Thoracic aorta (tissue), 2 donors: ENCODE measurements at places on chromosomes 6 and 20.

DNA sequence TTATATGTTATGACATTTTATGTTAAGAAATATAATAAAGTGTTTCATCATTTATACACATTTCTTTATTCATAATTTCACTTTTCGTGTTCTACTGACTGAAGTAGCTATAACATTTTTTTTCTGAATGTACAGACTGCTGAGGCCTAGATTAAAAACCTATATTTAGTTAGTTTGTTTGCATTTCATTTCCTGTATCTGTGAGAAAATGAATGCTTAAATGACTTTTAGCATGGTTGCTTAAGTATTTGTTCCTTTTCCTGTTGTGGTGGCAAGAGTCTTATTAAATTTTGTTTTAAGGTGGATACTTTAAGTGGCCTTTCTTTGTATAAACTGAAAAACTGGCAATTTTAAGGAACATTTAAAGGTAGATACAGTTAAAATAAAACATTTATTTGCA is 779.7 kb upstream of the MAN1A1 start:
- DNase-seq = no peak

DNA sequence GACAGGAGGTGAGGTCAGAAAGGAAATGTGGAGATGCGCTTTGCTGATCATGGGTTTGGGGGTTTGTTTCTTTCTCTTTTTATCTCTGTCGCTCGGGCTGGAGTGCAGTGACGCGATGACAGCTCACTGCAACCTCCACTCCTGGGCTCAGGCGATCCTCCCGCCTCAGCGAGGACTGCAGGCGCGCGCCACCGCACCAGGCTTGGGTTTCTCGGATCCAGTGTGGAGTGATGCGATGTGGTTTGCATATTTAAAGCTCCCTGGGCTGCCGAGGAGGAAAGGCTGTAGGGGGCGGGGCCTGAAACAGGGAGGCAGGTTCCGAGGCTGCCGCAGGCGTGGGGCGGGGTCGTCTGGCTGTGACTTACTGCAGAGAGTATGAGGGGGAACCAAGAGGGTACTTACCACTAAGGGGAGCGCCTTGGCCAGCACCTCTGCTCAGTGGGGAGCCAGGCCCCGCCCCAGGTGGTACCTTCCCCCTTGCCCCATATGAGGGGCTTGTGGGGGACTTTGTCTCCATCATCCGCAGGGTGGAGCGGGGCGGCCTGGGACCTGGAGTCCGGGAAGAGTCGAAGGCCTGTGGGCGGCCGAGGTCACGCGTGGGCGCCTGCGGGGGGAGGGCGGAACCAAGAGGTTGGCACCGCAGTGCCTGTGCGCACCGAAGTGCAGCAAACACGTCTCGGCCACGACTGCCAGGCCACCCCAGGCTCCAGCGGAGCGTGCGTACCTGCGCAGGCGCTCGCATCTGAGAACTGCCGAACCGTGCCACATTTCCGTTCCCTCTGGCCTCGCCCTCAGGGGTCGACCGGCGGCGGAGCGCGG is 12.7 kb upstream of the BAK1 start:
- DNase-seq = no peak

GRCh38 chr6:43196337-43196736 is 14.3 kb downstream of the CUL9 start:
- DNase-seq = no peak

DNA sequence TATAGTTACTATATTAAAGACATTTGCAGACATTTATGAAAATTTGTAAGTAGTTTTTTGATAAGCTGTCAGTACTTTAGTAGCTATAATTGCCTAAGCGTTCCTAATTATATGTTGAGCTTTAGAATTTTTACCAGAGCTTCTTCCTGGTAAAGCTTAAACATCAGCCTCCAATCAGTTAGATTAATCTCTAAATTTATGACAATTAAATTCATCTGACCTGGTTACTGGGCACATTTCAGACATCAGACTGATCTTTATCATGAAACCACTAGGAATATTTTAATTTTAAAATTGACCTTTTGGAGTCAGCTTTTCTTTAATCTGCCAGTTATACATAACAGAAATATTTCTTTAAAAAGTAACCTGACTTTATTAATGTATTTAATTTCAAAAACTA is 23.5 kb downstream of the FIG4 start:
- no peak for DNase-seq

DNA sequence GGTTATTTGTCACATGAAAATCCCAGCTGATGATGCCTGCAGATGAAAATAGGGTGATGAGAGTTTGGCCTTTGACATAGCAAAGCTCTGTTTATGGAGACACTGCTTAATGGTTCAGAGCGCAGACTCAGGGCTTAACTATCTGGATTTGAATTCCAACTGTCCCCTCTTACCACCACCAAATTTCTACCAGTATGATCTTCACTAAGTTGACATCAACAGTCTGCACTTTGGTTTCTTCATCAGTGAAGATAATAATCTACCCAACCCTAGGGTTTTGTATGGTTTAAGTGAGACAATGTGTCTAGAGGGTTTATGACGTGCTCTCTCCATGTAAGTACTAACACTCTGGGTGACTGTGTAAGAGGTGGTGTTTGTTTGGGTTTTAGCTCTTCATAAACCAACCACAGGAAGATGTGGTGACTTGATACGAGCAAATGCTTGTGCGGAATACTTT is 151.4 kb upstream of the TNFAIP3 start:
- DNase-seq = no peak

DNA sequence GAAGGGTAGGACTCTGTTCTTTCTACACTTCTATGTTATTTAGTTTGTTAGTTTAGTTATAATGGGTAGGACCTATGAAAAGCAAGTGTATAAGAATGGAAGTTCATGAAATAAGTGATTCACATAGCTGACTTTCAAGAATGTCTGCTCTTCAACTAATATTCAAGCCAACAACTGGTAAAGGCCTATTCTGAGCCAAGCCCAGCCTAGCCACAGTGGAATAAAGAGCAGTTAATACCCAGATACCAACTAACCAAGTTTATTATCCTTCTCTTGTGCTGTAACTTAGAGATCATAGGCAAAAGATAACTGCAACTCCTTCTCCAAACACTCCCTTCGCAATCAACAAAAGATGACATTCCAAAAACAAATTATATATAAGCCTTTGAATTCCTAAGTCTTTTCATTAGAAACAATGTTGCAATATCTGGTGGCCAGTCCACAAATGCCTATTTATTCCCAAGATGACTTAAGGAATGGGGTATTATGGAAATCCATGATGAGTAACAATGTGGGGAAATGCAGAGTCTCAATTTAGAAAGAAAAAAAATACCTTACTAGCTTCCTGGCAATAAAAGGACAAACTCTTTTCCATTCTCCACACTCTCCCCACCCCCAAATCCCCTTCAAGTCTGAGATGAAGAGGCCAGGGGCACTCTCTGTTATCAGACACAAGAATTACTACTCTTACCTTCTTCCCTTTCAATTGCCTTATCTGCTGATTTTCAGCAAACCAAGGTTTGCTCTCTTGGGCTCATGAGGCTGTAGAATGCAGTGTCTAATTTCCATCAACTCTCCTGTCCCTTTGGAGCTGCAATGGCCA is 27.4 kb downstream of the BTBD9 start:
- no peak for DNase-seq

GRCh38 chr6:53287336-53288225 is 61.2 kb downstream of the ELOVL5 start:
- DNase-seq = no peak

GRCh38 chr6:163355426-163355991 is 59.0 kb upstream of the QKI start:
- DNase-seq = no peak

DNA sequence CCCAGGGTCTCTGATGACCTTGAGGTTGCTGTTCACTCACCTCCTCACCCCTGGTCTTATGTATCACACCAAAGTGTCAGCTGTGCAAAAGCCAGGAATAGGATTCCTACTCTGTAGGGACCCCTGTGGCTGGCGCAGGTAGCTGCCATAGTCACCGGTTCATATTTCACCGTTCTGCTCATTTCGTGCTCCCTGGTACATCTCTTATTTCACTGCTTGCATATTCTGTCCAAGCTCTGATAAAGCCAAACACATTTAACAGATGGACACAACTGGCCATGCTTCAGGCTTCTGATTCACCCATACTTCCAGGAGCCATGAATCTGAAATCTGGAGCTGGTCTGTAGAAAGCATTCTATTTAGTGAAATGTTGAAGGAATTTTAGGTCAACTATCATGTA is 20.5 kb downstream of the SLC22A3 start:
- no peak for DNase-seq

DNA sequence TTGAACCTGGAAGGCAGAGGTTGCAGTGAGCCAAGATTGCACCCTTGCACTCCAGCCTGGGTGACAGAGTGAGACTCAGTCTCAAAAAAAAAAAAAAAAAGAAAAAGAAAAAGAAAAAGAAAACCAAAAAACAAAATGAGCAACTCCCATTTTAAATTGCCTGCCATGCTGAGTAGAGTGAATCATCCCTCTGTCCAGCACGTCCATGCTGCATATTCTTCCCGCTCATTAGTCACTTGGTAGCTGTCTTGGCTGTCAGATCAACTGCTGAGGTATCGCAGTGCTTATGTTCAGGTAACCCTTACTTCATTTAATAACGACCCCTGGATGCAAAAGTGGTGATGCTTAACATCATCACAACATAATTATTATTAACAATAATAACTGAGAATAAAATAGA is 72.6 kb upstream of the RNF24 start:
- no peak for DNase-seq

DNA sequence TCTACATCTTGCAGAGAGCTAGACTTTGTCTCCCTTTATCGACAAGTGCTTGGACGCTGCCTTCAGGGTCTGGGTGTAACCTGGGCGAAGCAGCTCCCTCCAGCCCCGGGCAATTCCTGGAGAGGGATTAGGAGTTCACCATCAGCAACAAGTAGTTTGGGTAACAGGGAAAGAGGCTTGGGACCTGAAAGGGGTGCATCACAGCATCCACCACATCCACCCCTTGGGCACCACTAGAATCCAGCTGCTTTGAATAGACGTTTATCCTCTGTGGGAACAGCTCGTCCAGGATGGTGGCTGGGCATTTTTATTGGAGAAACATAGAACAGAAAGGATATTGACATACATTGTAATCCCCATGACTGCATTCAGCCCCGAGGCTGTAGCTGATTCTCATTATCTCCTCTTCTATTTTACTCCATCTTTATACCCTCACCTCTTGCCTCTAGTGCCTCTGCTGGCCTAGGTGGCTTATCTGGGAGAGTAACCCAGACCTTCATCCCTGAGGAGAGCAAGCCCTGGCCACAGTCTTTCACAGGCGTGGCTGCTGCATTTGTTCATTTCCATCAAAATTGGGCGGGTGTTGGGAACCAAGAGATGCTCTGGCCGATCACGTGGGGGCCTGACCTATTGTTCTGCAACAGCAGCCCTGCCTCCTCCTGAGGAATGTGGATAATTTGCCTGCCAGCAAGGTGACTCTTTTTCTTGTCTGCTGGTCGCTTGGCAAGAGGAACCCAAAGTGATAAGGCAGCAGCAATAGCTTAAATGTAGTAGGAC is 109.2 kb upstream of the RALGAPA2 start:
- no peak for DNase-seq

DNA sequence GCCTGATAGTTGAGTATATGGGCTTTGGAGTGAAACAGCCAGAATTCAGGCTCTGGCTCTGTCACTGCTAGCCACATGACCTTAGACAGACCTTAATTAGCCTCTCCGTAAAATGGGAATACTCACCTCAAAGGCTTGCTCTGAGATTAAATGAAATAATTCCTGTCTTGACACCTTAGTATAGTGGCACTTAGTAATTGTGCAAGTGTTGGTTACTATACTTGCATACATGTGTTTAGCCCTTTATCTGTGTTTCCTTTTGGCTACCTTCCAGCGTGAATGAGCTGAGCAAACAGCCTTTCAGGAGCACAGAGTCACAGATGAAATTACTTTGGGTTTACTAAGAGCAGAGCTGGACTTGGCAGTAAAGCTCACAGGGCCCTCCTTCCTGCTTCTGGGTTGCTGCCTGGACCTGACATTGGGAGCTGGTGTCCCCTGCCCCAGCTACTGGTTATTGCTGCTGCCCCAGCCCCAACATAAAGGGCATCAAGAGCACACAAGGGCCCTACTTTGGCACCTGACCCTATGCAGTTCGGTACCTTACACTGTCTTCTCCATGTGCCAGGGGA is 32.8 kb downstream of the CD164 start:
- no peak for DNase-seq

- no peak for DNase-seq
Observed at GRCh38 chr20:17565169-17565845, 4.6 kb upstream of the DSTN start.

- DNase-seq = no peak
Observed at GRCh38 chr20:2483504-2483903, 12.9 kb upstream of the SNRPB start.

GRCh38 chr20:35904982-35905663 is 49.2 kb downstream of the SCAND1 start:
- DNase-seq = no peak
